ENCODE measurements at places on chromosomes 1 and 21. TPM values are rescaled to one million over a fixed set of nuclear protein-coding genes. Genes with fewer than 3 reads are reported as not detected.

DNA sequence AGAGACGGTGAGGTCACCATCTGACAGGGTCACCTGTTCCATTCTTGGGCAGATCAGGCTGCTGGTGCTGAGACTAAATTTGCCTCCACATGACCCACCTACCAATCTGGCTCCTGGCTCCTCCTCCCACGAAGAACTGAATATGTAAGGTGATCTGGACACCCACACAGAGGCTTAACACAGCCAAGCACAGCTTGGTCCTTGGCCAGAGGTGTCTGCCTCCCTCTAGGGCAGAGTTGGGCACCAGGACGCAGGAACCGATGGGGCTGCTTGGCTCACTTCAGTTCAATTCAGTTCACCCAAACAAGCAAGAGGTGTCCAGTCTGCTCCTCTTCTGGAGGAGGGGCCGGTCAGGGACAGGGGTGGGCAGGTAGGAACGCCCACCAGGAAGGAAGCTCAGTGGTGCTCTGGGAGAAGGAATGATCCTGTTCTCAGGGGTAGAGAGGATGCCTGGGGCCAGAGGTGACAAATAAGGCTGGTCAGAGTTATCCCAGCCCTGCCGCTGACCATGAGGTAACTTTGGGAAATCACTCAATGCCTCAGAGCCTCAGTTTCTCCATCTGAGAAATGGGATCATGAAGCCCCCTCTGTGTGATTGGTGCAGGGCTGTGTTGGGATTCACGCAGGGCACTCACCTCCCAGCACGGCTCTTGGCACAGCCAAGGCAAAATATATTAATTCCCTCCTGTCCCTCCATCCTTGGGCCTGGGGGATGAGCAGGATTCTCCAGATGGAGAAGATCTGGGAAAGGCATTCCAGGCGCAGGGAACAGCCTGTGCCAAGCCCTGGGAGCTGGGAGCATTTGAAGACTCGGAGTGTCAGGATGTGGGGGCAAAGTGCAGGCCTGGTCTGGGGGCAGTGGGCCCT is 284.5 kb downstream of the PTPRU start:
- peaks cover 27% of the 10 kb centered on the region for H3K27me3 ChIP-seq
- H3K36me3 ChIP-seq: no peaks in the 10 kb centered on the region
- DNase-seq: peak; percentile 58
- H3K27ac ChIP-seq: no peak overlapping the region
- no peak overlapping the region for H3K4me3 ChIP-seq

- no peaks in the 10 kb centered on the region for H3K27me3 ChIP-seq
- H3K4me3 ChIP-seq: no peak overlapping the region
- DNase-seq: no peak
- no peak overlapping the region for H3K27ac ChIP-seq
- H3K4me1 ChIP-seq: peaks cover 41% of the 10 kb centered on the region
Measured at GRCh38 chr1:206472886-206473285, 2.6 kb downstream of the IKBKE start.

- DNase-seq: no peak
- H3K4me3 ChIP-seq: no peak overlapping the region
- no peaks in the 10 kb centered on the region for H3K4me1 ChIP-seq
- no peaks in the 10 kb centered on the region for H3K36me3 ChIP-seq
Measured at GRCh38 chr1:206933333-206933945, 11.7 kb upstream of the FCMR start.

The CGN gene
- 0.95 TPM for total RNA-seq

- no peak for DNase-seq
- H3K4me3 ChIP-seq: no peak overlapping the region
- peaks cover 9% of the 10 kb centered on the region for H3K27me3 ChIP-seq
- H3K27ac ChIP-seq: peak overlapping the region; percentile 85
- H3K4me1 ChIP-seq: peaks cover 10% of the 10 kb centered on the region
Measured at GRCh38 chr1:157105988-157106812, 6.6 kb upstream of the ETV3L start.

The KRTAP12-2 gene
- not detected for total RNA-seq

DNA sequence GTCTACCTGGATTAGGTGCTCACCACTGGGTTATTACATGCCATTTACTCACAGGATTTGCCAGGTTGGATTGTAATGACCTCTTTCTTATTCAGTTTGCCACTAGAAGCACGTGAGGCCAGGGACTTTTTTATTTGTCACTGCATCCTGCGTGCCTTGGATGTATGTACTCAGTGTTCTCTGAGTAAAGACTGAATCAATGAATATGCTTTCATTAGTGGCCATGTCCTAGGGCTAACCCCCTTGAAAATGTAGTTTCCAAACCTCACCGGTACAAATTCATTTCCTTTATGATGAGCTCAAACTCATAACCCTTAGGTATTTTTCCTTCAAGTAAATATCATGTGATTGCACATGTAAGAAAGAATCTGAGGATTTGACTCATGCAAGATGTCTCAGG is 1.3 kb upstream of the ZP4 start:
- H3K27me3 ChIP-seq: peaks cover 5% of the 10 kb centered on the region
- no peaks in the 10 kb centered on the region for H3K4me1 ChIP-seq
- no peak overlapping the region for H3K27ac ChIP-seq
- no peak for DNase-seq

DNA sequence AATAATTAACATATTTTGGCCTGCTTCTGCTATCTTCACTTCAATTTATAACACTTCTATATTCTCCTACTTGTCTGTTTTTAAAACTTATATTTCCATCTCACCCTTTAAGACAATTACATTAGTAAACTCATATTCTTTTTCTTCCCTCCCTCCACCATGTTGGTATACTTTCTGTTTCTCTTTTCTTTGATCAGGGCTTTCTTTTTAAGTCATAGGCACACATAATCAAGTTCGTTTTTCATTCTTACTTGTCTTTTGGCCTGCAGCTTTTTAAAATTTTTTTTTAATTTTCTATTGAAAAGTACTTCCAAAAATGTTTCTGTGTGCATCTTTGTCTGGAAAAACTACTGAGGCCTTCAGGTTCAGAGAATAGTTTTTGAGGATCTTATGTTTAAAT is 2.3 kb downstream of the PYHIN1 start:
- H3K27me3 ChIP-seq: no peaks in the 10 kb centered on the region
- no peak overlapping the region for H3K4me3 ChIP-seq

The AMY1B gene
- not detected for total RNA-seq

GRCh38 chr1:74145086-74145485 is 52.9 kb downstream of the LRRIQ3 start:
- H3K27ac ChIP-seq: no peak overlapping the region
- H3K4me3 ChIP-seq: no peak overlapping the region
- H3K36me3 ChIP-seq: no peaks in the 10 kb centered on the region
- no peaks in the 10 kb centered on the region for H3K4me1 ChIP-seq

The YOD1 gene
- 5.5 TPM for total RNA-seq

The AMY1A gene
- total RNA-seq: not detected

The RGS16 gene
- 0.56 TPM for total RNA-seq

The LEFTY2 gene
- total RNA-seq: 38.3 TPM

- no peaks in the 10 kb centered on the region for H3K36me3 ChIP-seq
- H3K4me1 ChIP-seq: no peaks in the 10 kb centered on the region
- H3K27me3 ChIP-seq: peaks cover 5% of the 10 kb centered on the region
- H3K4me3 ChIP-seq: no peak overlapping the region
- H3K27ac ChIP-seq: no peak overlapping the region
Measured at GRCh38 chr1:112057736-112058135, 68.3 kb upstream of the KCND3 start.
